ENCODE measurements at places on chromosomes 7 and 10.

GRCh38 chr7:81394029-81394428, 375.8 kb downstream of the HGF start:
- H3K27me3 ChIP-seq, result no peaks in the 10 kb centered on the region
- no peaks in the 10 kb centered on the region for H3K36me3 ChIP-seq
- no peak for DNase-seq
- no peak overlapping the region for H3K4me3 ChIP-seq

DNA sequence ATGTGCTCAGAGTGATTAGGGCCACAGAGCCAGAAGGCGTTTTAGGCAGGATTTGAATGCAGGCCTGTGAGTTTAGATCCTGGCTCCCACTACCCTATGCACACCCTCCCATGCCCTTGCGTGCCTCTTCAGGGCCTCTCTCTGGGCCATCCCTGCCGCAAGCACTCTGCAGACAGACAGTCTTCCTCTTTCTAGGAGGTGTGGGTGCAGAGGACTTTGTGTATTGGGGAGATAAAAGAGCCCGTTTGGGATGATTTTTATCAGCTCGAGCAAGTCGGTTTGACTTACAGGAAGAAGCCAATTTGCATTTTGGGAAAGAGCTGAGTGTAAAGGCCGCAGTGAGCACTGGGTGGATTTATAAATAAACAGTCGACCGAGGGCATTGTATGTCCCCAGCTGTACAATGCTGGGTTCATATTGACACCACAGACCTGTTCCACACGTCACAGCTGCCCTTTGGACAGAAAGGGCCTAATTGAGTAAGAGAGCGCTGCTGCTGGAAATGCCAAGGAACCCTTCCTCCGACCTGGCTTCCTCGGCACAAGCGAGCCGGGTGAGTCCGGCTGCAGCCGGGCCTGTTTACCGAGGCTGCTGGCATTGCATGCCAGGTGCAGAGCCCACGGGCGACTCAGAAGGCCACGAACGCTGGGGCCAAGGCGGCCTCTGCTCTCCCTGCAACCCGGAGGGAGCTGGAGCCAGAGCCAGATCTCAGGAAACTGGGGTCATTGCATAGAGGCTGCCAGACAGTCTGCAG, 25.1 kb downstream of the ZMIZ1 start:
- H3K27me3 ChIP-seq, result no peaks in the 10 kb centered on the region
- DNase-seq, result no peak
- H3K4me1 ChIP-seq, result no peaks in the 10 kb centered on the region
- no peak overlapping the region for H3K27ac ChIP-seq

DNA sequence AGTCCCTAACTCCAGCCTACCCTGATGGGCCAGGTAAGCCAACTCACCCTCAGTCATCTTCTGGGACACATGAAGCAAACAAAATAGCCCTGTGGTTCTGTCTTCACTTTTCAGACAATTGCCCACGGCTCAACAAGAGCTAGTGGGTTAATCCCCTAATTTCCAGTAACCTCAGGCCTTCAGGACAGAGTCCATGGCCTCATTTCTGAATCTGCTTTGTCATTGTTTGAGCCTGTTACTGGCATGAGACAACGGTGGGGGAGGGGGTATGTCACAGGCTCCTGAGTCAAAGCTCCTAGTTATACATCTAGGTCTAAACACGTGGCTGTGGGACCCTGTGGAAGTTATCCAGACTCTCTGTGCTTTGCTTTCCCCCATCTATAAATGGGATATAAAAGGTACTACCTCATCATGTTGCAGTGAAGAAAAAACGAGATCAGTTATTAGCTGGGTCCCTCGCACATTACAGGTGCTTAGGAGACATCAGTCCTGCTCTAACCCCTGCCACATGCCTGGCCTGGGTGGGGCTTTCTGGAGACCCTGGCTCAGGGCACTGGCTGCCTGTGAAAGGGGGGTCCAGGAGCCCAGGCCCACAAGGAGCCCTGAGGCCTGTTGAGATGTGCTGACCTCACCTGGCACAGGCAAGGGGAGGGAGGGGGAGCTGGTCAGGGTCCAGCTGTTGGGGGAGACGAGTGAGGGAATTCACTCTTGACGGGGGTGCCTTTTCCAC, 16.5 kb downstream of the MAT1A start:
- no peak overlapping the region for H3K4me3 ChIP-seq
- peaks cover 8% of the 10 kb centered on the region for H3K27me3 ChIP-seq
- H3K27ac ChIP-seq, result no peak overlapping the region
- H3K4me1 ChIP-seq, result no peaks in the 10 kb centered on the region
- no peak for DNase-seq

GRCh38 chr7:67752227-67752626, 755.6 kb downstream of the TYW1 start:
- no peak overlapping the region for H3K4me3 ChIP-seq
- no peaks in the 10 kb centered on the region for H3K4me1 ChIP-seq

DNA sequence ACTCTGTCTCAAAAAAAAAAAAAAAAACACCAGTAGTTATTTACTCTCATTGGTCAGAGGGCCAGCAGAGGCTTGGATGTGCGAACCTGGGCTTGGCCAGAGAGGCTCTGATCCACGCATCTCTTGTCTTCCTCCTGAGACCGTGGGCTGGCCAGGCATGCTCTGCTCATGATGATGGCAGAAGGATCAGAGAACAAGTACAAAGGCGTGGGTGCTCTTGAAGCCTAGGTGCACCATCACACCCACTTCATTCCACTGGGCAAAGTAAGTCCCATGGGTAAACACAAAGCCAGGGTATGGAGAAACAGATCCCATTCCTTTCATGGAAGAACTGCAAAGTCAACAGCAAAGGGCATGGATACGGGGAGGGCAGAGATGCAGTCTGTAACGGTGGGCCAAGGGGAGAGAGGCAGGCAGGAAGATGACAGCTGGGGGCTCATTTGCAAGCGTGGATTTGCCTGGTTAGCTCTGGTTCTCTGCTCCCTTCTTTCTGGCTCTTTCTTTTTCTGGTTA, 128.2 kb upstream of the SDK1 start:
- no peak for DNase-seq
- H3K4me3 ChIP-seq, result no peak overlapping the region
- H3K27ac ChIP-seq, result no peak overlapping the region
- H3K4me1 ChIP-seq, result peaks cover 11% of the 10 kb centered on the region

GRCh38 chr7:82172017-82172416, 271.6 kb downstream of the CACNA2D1 start:
- no peak overlapping the region for H3K4me3 ChIP-seq
- H3K4me1 ChIP-seq, result no peaks in the 10 kb centered on the region
- H3K27me3 ChIP-seq, result no peaks in the 10 kb centered on the region
- no peaks in the 10 kb centered on the region for H3K36me3 ChIP-seq
- no peak for DNase-seq

GRCh38 chr7:148050492-148051158, 539.9 kb upstream of the C7orf33 start:
- DNase-seq, result no peak
- H3K36me3 ChIP-seq, result no peaks in the 10 kb centered on the region
- no peak overlapping the region for H3K4me3 ChIP-seq
- H3K4me1 ChIP-seq, result no peaks in the 10 kb centered on the region
- no peaks in the 10 kb centered on the region for H3K27me3 ChIP-seq

DNA sequence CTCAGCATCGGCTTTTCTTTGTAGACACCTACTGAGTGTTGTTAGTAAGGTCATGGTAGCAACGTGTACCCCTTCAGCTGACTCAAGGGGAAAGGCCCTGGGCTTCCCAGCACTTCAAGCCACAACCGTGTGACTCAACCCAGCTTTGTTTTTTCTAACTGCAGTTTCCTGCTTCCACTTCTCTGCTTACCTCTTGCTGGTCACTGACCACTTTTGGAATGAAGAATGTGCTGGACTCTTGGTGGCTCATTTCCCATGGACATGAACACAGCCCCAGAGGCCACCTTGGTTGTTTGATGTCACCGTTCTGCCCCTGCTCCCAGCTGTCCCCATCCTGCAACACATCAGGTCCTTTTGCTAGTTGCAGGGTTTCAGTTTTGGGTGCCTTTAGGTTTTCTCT, 69.5 kb upstream of the ZNF438 start:
- peak; percentile 82 for DNase-seq
- H3K36me3 ChIP-seq, result no peaks in the 10 kb centered on the region
- H3K27me3 ChIP-seq, result no peaks in the 10 kb centered on the region
- H3K4me3 ChIP-seq, result peak overlapping the region; percentile 34
- peak overlapping the region; percentile 82 for H3K27ac ChIP-seq
- peaks cover 42% of the 10 kb centered on the region for H3K4me1 ChIP-seq

DNA sequence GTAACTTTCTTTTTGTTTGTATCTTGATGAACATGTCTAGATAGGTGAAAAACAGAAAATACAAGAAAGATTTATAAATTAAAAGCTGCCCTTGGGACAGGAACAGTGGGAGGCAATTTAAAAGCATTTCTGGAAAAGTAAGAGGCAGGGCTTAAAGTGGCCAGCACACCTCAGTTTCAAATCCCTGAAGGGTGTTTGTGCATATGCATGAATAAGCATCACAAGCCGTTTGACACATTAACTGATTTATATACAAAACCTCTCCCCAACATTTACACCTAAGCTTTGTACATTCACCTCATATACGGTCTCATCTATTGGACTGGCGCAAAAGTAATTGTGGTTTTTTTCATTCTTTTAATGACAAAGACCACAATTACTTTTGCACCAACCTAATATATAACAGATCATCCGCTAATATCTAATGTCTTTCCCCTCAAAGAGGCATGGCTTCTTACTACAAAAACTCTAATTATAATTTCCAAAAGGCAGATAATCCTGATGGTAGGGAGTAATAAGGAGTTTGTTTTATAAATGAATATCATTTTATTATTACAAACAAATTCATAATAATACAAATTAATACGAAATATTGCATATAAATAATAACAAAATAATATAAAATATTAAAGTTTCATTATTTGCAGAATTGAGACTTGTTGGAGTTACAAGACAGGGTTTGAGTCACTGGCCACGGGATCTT, 48.3 kb downstream of the LRGUK start:
- H3K27ac ChIP-seq, result no peak overlapping the region
- H3K4me3 ChIP-seq, result no peak overlapping the region
- no peak for DNase-seq
- peaks cover 1% of the 10 kb centered on the region for H3K36me3 ChIP-seq

- peaks cover 22% of the 10 kb centered on the region for H3K36me3 ChIP-seq
- no peaks in the 10 kb centered on the region for H3K27me3 ChIP-seq
- H3K4me1 ChIP-seq, result peaks cover 54% of the 10 kb centered on the region
- H3K27ac ChIP-seq, result no peak overlapping the region
Measured at GRCh38 chr7:131369354-131369753, 41.7 kb downstream of the MKLN1 start.

DNA sequence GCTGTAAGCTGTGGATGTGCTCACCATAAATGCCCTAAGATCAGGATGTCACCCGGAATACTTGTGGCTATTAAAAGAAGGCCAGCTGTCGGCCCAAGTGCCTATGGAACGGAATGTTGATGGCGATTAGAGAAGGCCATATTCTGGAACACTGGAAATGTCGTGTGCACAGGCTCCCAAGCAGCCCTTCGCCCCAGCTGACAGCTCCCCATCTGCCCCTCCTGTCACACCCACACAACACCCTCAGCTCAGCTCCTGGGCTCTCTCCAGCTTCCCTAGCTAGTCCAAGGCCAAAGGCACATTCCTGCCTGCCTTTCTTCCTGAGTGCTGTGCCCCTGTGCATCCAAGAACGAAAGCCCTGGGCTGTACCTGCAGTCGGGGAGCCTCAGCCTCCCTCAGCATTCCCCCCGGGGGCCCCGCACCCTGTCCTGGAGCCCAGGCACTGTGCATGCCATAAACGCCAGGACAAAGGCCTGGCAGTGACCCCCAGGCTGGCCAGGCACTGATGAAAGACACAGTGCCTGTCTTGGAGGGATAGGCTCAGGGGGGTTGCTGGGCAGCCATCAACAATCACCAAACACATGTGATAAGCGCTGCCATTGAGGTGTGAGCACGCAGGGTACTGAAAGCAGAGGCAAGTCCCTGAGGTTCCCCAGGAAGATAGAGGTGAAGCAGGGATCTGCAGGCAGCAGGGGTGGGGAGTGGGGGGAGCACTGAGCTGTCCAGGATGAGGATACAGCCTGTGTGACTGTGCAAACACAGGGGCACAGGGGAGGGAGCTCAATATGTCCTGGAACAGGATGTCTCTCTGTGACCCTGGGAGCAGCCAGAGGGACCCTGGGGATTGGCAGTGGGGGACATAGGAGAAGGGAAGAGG, 3.7 kb upstream of the LDB3 start:
- no peaks in the 10 kb centered on the region for H3K4me1 ChIP-seq
- H3K4me3 ChIP-seq, result no peak overlapping the region
- DNase-seq, result no peak
- no peak overlapping the region for H3K27ac ChIP-seq
- H3K27me3 ChIP-seq, result no peaks in the 10 kb centered on the region
- H3K36me3 ChIP-seq, result no peaks in the 10 kb centered on the region

- H3K36me3 ChIP-seq, result no peaks in the 10 kb centered on the region
- DNase-seq, result no peak
- H3K4me3 ChIP-seq, result no peak overlapping the region
- no peaks in the 10 kb centered on the region for H3K27me3 ChIP-seq
Measured at GRCh38 chr7:117572856-117573620, 93.2 kb downstream of the CFTR start.

- H3K4me1 ChIP-seq, result peaks cover 6% of the 10 kb centered on the region
- no peak for DNase-seq
- no peak overlapping the region for H3K27ac ChIP-seq
Measured at GRCh38 chr10:5477948-5478693, 21.2 kb downstream of the CALML5 start.

DNA sequence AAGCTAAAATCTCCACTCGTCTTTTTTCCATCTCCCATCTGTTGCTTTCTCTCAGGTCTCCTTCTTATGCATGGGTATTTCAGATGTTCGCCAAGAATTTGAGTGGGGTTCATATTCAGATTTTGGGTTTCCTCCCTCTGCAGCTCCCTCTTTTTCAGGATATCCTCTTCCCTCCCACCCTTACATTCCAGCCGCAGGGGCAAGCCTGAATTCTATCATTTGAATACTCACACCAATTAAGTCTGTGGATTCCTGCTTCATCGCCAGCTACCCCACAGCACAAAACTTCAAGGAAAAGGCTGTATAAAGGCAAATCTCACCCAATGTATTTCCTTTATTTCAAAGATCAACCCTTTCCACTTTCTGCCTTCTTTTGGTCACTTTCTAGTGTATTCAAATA, 41.6 kb upstream of the FOXI2 start:
- H3K27ac ChIP-seq, result no peak overlapping the region
- H3K27me3 ChIP-seq, result no peaks in the 10 kb centered on the region
- H3K4me3 ChIP-seq, result no peak overlapping the region
- no peak for DNase-seq
- H3K4me1 ChIP-seq, result no peaks in the 10 kb centered on the region

- H3K36me3 ChIP-seq, result no peaks in the 10 kb centered on the region
- no peak overlapping the region for H3K27ac ChIP-seq
- H3K4me1 ChIP-seq, result no peaks in the 10 kb centered on the region
- peaks cover 4% of the 10 kb centered on the region for H3K27me3 ChIP-seq
Measured at GRCh38 chr10:130234171-130234965, 98.2 kb downstream of the GLRX3 start.

GRCh38 chr7:135206941-135207391, 4.4 kb downstream of the WDR91 start:
- H3K27ac ChIP-seq, result no peak overlapping the region
- H3K36me3 ChIP-seq, result peaks cover 3% of the 10 kb centered on the region
- H3K27me3 ChIP-seq, result no peaks in the 10 kb centered on the region

- no peak overlapping the region for H3K4me3 ChIP-seq
- peaks cover 21% of the 10 kb centered on the region for H3K27me3 ChIP-seq
Measured at GRCh38 chr10:42960991-42961795, 115.7 kb upstream of the RET start.

GRCh38 chr10:11192304-11193000, 174.8 kb downstream of the CELF2 start:
- DNase-seq, result no peak
- peaks cover 90% of the 10 kb centered on the region for H3K36me3 ChIP-seq
- no peaks in the 10 kb centered on the region for H3K27me3 ChIP-seq
- H3K27ac ChIP-seq, result peak overlapping the region; percentile 63
- H3K4me1 ChIP-seq, result peaks cover 92% of the 10 kb centered on the region
- no peak overlapping the region for H3K4me3 ChIP-seq
